ENCODE measurements at places on chromosomes 7 and 10.

GRCh38 chr7:129782818-129783583 lies 169.8 kb downstream of the UBE2H start:
- DNase-seq = no peak

- DNase-seq = peak; percentile 95
These were observed 145.2 kb downstream of the ST7 start for GRCh38 chr7:117098457-117098856.

DNA sequence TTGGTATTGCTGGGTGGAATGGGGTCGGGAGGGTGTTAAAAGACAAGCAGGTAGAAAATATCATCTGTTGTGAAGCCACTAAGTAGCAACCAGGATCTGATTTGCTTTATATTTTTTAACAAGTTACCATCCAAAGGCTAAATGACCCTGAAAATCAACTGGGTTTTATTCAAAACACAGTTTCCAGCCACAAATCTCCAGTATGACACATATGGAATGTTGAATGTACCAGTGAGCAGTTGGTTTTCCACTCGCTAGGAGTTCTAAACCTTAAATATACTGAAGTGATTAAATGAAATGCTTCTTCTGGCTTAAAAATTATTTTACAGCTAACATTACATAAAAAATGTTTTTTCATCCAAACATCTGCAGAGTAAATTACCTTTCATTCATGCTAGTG lies 112.5 kb downstream of the PDE1C start:
- no peak for DNase-seq

- DNase-seq = no peak
These were observed 985 bp upstream of the ETV1 start for GRCh38 chr7:13990319-13990983.

DNA sequence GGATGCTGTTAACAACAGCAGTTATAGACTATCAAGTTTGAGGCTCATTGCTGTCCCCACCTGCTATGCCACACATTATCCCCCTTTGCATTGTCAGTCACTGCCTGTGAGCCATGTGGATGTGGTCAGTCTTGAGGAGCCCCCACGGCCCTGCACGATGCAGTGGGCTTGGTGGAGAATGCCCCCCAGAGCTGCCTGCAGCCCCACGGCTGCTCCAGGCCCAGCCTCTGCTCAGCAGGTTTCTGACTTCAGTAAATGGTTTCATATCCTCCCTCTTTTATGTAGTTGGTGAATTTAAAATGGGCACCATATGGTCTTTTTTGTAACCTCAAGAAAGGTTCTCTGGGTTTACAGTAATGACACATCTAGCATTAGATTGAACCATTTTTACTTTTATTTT lies 164.1 kb downstream of the EBF3 start:
- DNase-seq = no peak

DNA sequence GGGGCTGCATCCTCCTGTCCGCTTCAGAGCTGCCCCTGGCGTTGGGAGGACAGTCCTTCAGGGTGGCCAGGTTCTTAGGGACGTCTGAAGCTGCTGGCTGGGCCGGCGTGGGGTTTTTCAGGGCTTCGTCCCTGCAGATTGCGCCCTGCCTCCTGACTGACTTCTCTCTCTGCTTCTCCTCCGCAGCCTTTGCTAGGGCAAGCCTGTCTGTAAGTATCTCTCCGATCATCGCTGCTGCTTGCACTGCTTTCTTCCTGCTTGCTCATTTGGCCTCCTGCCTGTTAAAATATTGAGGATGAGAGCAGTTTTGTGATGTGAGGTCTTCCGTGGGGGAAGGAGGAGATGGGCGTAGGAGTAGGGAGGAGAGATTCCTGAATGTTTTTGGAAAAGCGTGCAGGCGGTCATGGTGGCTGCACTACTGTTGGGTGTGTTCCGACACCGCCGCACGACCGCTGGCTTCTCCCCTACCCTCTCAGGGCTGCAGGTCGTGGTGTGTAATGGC lies 25.3 kb downstream of the PFKFB3 start:
- no peak for DNase-seq

DNA sequence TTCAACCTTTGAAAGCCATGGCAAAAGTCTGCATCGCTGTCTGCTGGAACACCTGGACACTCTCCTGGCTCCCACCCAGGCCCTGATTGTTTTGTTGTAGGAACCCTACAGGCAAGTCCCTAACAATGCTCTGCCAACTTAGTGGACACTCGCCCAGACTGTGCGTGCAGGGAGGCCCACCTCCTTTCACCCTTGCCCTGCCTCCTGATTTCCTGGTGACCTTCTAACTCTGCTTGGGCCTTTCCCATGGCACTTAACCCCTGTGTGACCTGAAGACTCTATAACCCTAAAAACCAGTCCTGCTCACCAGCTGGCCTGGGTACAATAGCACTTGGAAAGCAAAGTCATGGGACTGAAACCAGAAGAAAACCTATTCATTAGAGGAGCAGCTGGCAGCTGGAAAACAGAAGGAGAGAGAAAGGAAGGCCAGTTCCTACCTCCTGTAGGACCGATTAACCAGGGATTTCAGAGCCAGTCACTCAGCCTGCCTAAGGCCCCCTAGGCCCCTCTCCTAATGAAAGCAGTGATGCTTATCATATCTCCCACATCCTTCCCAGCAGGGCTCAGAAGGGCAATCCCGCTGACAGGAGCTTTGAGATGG lies 82.7 kb upstream of the KMT2E start:
- DNase-seq = no peak

DNA sequence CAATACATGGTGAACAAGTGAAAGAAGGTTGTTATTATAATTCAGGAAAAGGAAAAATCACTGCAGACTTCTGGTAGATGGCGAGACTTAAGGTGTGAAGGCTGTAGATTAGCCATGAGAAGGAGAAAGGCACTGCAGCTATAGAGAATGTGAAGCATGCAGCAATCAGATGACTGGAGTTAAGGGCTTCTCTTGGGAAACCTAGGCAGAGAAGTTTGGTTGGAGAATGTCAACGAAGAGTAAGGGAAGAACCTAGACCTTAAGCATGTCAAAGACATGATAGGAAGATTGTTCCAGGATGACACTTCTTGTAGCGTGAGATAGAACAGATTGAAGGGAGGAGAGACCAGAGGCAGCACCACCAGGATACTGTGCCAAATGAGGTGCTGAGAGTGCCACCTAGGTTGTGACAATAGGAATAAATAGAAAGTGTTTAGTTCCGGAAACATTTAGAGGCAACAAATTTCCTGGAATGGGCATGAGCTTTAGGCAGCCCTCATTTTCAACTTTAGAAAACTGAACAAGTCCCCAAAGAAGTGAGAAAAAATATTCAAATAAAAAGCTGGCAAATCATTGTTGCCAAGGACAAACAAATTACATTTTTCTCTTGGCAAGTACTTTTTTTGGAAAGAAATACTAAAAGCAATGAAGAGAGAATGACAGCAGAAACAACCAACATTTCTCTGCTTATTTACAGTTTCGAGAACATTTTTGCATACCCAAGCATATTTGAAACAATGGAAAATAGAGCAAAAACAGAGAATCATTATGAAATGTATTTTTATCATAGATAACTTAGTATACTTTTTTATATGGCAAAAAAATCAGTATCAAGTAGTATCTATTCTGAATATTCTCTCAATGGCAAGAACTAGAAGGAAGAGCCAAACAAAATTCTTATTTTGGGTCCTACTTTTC lies 4.9 kb downstream of the LRRC17 start:
- DNase-seq = no peak

GRCh38 chr10:8979976-8980375 lies 925.5 kb downstream of the GATA3 start:
- DNase-seq = no peak

- DNase-seq = no peak
These were observed 1567.3 kb upstream of the LRRTM3 start for GRCh38 chr10:65358565-65358964.

- DNase-seq = no peak
These were observed 42.0 kb upstream of the ICA1 start for GRCh38 chr7:8303904-8304528.

GRCh38 chr7:50267525-50268041 lies 36.9 kb upstream of the IKZF1 start:
- DNase-seq = no peak

GRCh38 chr7:26584987-26585665 lies 279.3 kb downstream of the SKAP2 start:
- DNase-seq = no peak

GRCh38 chr7:28840592-28840995 lies 117.5 kb downstream of the TRIL start:
- no peak for DNase-seq

DNA sequence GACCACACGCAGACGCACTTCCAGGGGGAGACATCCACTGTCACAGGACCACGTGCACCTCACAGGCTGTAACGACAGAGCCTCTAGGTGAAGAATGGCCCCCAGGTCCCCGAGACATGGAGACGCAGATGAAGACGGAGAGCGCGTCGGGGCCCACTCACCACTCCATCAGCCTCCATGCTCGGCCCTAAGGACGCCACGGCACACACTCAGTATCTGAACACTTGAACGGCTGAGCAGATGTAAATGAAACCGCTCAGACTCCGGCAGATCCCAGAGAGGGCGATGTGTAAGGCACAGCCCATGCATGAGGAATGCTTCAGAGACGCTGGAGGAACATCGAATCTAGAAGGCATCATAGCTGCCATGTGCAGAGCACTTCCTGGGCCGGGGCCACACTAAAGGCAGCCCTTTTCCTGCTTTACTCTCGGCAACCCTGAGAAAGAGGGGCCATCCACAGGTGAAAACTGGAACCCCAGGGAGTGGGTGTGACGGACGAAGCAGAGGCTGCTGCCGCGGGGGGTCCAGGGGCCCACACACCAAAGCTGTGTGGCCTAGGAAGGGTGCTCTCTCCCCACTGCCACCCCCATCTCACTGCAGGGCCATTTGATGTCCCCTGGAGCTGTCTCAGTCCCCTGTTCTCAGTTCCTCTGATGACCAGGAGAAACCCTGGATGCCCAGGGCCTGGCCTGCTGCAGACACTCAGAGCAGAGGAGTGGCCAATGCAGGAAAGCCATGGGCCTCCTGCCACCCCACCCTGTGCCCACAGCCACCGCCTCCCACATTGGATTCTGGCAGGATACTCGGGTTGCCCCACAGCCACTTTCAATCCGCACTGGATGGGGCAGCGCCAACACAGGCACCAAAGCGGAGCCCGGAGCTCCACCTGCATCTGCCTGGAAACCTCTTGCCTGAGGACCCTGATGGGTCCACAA lies 253.8 kb downstream of the MAD1L1 start:
- no peak for DNase-seq

GRCh38 chr7:41203542-41203941 lies 499.3 kb downstream of the INHBA start:
- DNase-seq = no peak
